ENCODE measurements at places on chromosomes 13 and 19.

DNA sequence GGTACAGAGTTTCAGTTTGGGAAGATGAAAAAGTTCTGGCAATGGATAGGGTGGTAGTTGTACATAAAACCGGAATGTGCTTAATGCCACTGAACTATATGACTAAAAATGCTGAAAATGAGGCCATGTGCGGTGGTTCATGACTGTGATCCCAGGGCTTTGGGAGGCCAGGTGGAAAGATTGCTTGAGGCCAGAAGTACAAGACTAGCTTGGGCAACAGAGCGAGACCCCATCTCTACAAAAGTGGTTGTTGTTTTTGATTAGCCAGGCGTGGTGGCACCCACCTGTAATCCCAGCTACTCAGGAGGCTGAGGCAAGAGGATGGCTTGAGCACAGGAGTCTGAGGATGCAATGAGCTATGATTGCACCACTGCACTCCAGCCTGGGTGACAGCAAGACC, 12.8 kb downstream of the SMAD9 start:
- DNase-seq, result no peak

DNA sequence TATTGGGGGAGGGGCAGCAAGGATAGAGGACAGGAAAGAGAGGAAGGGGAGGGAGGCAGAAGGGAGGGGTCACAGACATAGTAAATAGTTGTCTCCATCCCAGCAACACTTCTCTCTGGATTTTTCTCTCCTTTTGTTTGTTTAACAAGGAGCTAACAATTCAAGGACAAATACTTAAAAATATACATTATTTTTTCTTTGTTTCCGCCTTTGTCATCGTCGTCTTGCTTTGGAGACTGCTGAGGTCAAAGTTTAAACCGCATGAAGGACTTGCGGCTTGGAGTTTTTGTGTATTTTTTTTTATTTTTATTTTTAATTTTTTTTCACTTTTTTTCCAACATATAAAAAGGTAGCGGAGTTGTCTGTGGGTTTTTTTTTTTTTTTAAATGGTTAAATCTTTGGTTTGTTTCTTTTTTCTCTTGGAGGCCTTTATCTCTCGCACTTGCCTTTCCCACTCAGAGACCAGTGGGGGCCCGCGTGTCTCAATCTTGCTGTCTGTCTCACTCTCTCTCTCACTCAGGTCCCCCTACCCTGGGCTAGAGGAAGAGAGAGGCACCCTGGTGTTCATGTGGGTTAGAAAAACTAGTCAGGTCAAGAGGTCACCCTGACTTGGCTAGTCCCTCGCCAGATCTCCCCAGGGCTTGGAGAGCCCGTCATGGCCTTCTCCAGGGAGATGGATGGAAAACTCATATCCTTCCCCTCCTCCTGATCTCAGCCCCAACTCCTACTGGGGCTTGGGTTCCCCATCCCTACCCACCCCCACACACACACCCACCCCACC, 11.0 kb downstream of the ZNF574 start:
- DNase-seq, result no peak

GRCh38 chr19:49080392-49080791, 4.9 kb upstream of the SNRNP70 start:
- no peak for DNase-seq

GRCh38 chr19:15280915-15281683, 48.9 kb upstream of the EPHX3 start:
- no peak for DNase-seq

- no peak for DNase-seq
These were observed 129.3 kb downstream of the KCNRG start for GRCh38 chr13:50144246-50145160.

- DNase-seq, result no peak
These were observed 5.0 kb upstream of the ADM5 start for GRCh38 chr19:49684251-49684982.

- no peak for DNase-seq
These were observed 26.3 kb downstream of the ZNF844 start for GRCh38 chr19:12090807-12091206.

DNA sequence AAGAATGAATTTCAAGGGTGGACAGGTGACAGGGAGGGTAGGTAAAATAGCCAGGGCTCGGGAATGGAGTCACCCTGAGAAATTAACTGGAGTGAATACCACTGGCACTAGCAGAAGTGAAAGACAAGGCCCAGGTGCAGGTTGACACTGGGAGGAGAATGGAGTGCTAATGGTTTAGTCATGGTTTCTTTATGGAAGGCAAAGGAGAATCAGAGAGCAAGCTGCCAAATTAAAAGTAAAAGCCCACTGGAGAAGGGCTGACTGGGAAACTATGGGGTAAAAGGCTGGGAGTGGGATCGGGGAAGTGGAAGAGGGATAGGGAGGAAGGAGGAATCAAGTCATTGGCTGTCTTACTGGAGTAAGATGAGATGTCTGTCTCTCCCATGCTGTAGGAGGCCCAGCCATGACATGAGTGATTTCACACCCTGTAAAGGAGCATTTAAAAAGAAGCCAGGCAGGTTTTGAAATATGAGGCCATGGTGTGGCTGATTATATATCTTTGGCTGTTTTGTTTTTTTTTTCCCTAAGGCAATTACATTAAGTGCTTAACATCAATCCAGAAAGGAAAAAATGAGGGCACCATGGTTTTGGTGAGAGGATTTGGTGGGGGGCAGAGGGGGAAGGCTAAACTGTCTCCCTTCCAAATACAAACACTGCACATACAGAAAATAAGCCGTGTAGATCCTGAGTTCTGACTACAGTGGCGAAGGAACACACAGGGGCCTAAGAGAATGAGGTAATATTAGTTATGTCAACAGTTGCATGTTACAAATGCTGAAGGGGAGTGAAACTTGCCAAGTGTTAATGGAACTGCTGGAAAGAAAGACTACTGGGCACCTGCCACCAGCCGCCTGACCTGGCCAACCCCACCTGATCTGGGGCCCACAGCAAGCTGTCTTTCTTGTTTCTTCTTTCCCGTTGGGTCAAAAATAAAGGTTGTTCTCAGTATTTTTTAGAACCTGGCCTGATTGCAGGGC, 183.5 kb upstream of the TSC22D1 start:
- no peak for DNase-seq

GRCh38 chr13:111541752-111542529, 221.5 kb downstream of the TEX29 start:
- no peak for DNase-seq

GRCh38 chr19:33953592-33953991, 156.9 kb downstream of the KCTD15 start:
- no peak for DNase-seq

DNA sequence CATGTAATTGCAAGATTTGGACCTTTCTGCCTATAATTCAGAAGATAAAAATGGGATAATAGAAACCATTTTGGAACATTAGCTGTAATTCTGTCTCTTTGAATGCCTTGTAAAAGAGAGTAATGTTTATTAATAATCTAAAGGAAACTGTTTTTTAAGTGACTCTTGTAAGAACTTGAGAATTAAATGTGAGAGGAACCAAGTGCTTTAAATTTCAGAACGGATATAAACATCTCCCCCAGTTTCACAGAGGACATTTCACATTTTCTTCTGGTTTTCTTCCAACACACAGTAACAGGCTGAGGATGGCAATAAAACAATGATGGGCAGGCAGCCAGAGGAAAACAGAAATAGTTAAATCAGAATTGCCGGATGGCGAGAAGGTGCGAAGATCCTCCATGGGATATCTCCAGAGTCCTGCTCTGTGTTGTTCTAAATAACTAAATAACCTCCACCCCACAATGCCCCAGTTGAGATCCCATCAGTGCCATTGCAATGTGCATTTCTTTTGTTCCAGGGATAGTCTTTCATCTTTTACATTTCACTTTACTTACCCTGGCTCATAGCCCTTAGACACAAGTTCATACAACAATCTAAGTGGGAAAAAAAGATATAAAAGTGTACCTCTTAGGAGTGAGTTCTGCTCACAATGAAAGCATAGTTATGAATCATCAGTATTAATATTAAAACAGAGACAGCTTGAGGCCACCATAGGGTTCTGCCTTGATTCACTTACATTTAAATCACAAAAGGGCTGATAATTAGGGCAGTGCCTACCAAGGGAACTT, 73.3 kb downstream of the TNFRSF19 start:
- no peak for DNase-seq

DNA sequence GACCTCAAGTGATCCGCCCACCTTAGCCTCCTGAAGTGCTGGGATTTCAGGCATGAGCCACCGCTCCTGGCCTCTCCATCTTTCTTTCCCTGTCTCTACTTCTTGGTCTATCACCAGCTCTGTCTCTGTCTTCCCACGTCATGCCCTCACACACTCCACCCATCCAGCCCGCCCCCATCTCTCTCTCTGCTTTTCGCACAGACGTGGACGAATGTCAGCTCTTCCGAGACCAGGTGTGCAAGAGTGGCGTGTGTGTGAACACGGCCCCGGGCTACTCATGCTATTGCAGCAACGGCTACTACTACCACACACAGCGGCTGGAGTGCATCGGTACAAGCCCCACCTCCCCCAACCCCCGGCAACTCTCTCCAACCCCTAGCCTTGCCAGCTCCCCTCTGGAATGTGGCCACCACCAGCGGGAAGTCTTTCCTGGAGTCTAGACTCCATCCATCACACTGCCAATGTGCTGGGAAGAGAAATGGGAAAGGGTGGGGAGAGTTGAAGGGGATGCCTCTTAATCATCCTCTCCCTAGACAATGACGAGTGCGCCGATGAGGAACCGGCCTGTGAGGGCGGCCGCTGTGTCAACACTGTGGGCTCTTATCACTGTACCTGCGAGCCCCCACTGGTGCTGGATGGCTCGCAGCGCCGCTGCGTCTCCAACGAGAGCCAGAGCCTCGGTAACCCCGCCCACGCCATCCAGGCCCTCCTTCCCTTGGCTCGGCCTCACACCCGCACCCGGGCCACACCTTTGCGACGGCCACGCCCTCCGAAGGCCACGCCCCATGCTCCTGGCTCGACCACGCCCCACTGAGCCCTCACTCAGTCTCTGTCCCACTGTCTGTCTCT, 22.5 kb downstream of the LTBP4 start:
- DNase-seq, result no peak

DNA sequence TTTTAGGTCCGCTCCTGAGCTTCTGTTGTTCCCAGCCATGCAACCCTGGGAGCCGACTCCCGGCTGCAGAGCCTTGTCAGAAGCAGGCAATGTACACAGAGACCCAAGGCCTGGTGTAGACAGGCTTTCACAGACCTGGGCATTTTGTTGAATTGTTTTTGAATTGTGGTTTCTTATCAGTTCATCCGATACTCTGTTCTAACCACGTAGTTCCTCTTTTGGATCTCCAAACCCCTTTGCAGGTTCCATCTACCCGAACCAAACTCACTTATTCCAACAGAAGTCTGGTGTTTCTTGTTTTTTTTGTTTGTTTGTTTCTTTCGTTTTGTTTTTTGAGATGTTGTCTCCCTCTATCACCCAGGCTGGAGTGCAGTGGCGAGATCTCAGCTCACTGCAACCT, 6.3 kb upstream of the NLRP2 start:
- no peak for DNase-seq

GRCh38 chr13:110978390-110978789, 63.5 kb upstream of the ANKRD10 start:
- no peak for DNase-seq

DNA sequence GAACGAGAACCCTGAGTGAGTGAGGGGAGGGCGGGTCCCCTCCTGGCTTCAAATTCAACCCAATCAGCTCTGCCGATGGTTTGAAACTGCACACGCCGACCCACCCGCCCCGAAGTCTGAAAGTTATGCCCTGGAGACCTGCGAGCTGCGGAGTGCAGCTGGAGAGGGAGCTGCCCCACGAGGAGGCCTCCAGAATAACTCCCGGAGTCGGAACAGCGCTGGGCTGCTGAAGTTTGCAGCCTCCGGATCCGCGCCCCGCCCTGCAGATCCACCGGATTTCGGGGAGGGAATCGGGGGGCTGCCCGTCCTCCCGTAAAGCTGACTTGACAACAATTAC, 7.0 kb downstream of the POU4F1 start:
- DNase-seq, result no peak

- no peak for DNase-seq
These were observed 154.7 kb upstream of the TSC22D1 start for GRCh38 chr13:44730851-44731250.

- no peak for DNase-seq
These were observed 127.0 kb downstream of the UGGT2 start for GRCh38 chr13:95926231-95926630.

- peak; percentile 58 for DNase-seq
These were observed 8.2 kb downstream of the CAPN12 start for GRCh38 chr19:38736036-38736412.

DNA sequence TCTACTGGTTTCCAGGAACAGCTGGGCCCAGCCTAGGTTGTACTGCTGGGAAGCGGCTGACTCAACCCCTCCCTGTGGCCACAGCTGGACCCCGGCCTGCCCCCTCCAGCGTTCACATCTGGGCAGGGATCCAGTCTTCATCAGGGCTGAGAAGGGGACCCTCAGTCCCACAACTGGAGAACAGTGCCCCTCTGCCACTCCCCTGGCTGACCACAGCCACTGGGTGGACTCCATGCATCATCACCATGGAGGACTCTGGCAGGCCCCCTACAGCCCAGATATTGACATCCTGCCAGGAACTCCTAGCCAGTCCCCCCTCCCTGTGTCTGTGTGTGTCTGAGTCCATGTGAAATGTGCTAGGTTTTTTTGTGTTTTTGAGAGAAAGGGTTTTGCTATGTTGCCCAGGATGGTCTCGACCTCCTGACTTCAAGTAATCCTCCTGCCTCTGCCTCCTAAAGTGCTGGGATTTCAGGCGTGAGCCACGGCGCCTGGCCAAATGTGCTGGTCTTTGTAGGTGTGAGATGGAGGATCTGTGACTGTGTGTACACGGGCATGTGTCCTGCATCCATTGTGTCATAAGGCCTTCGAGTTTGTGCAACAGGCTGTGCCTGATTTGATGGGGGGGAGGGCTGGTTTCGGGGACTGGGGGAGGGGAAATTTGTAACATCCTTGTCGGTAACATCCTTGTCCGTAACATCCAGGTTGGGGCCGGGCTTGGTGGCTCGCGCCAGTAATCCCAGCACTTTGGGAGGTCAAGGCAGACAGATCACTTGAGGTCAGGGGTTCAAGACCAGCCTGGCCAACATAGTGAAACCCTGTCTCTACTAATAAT, 4.0 kb upstream of the HOOK2 start:
- no peak for DNase-seq

DNA sequence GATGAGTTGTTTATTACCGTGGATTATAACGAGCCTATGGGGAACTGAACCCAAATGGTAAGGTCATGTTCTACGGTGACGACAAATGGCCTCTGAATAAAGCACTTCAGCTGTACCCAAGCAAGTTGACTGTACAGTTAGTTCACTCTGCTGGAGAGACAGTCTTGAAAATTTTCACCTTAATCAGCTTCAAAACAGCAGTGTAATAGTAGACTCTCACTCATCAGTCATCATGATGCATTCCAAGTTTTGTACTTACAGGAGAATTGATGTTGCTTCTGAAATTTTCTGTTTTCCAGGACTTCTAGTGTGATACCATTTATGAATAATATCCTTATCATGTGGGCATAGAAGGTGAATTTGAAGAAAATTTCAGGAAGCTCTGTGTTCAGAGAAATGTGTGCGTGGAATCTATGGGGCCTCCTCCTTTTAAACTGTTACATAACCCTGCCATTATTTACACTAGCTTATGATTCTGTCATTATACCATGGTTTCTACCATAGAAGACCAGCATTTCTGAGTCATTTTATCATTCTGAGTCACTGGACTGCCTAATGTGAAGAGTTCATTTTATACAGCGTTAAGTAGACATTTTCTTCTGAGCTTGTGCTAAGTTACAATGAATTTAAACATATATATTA, 96.9 kb downstream of the WDFY2 start:
- no peak for DNase-seq

- DNase-seq, result no peak
These were observed 162.4 kb downstream of the DCT start for GRCh38 chr13:94317063-94317491.
